ENCODE measurements at places on chromosomes 3 and 15.

- no peak for DNase-seq
Measured at GRCh38 chr3:24538891-24539290, 44.2 kb upstream of the THRB start.

- no peak for DNase-seq
Measured at GRCh38 chr3:160196511-160197104, 28.6 kb upstream of the C3orf80 start.

DNA sequence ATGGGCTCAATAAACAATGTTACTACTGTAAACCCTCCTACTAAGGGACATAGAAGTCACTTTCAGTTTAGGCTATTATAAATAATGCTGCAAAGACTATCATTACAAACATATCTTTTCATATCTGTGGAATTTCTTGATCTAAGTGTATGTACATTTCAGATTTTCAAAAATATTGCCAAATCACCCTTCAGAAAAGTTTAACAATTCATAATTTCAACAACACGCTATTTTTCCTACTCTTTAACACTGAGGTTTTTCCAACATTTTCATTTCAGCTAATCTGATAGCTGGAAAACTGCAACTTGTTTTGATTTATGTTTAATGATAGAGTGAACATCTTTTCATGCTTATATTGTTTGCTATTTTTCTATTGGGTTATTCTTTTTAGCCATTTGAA, 69.0 kb downstream of the ALDH1A2 start:
- DNase-seq, result no peak

DNA sequence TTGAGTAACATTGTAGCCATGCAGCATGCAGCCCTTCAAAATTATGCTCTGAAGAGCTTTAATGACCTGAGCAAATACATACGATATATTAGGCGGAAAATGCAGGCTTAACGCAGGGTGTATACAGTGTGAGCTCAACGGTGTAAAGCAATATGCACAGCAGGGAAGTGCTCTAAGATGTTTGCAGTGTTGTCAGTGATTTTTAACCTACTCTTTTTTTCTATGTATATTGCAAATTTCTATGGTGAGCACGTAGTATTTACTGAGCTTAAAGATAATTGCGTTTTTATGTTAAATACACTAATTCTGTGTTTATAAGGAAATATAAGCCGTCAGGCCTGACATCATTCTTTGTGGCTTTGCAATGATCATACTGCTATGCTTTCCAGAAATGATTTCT, 42.1 kb downstream of the DGKG start:
- DNase-seq, result no peak

DNA sequence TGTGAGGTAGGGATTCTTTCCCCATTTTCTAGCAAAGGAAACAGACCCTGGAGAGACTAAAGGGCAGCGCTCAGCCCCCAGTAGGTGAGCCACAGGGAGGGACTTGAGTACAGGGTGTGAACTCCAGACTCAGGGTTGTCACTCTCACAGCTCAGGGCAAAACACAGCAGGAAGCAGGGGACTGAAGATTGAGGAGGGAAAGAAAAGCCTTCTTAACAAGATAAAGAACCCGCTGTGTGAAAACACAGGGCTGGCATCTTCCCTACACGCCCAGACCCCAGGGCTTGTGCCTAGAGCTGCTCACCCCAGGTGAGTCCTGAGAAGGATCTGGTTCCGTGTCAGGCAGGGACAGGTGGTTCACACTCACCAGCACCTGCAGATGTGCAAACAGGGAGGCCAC, 59.6 kb downstream of the ABTB1 start:
- no peak for DNase-seq

Data from KBM-7 (cell line).